Left renal pelvis (tissue), 4 donors: ENCODE measurements at places on chromosomes 4 and X. TPM values are rescaled to one million over a fixed set of nuclear protein-coding genes. Genes with fewer than 3 reads are reported as not detected.

- DNase-seq, result no peak
These were observed 28.8 kb downstream of the FAM199X start for GRCh38 chrX:104195013-104195412.

GRCh38 chr4:1077711-1078477, 35.5 kb downstream of the RNF212 start:
- DNase-seq, result no peak

GRCh38 chr4:74410272-74410671, 34.7 kb upstream of the AREG start:
- DNase-seq, result no peak

DNA sequence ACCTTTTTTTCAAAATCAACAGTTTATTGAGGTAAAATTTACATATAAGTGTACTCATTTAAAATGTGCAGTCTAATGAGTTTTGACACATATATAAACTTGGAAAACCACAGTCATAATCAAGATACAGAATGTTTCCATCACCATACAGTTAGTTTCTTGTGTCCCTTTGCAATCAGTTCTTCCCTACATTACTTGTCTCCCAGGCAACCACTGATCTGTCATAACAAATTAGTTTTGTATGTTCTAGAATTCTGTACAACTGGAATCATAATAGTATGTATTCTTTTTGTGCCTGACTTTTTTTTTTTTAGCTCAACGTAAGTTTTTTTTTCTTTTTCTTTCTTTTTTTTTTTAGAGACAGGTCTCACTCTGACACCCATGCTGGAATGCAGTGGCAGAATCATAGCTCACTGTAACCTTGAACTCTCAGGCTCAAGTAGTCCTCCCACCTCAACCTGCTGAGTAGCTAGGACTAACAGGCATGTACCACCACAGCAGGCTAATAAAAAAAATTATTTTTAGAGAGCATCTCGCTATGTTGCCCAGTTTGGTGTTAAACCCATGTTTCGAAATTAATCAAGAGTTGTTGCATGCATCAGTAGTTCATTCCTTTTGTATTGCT, 26.9 kb downstream of the ARFIP1 start:
- no peak for DNase-seq

DNA sequence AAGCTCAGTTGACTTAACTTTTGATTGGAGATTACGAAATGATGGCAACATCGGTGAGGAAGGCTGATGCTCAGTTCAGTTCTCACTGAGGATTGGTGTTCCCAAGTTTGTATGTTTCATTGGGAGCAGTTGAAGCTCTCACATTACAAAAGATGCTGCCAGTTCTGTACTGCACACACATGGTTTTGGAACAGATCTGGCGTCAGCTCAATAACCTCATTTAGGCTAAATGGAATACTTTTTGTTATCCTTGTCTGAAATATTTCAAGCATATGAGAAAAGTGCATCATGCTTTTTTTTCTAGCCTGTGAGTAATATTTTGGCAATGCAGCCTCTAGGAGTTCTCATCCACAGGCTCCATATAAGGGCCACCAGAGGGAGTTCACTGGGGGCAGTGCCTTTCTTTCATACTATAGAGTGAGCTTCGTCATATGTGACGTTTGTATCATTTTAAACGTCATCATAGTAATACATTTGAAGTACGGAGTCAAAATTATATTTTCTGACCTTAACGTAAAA, 4.1 kb downstream of the ENPEP start:
- no peak for DNase-seq

GRCh38 chrX:69136546-69137331, 28.5 kb downstream of the PJA1 start:
- no peak for DNase-seq

- DNase-seq, result peak; percentile 20
These were observed 13.4 kb downstream of the ARHGEF6 start for GRCh38 chrX:136767104-136767941.

DNA sequence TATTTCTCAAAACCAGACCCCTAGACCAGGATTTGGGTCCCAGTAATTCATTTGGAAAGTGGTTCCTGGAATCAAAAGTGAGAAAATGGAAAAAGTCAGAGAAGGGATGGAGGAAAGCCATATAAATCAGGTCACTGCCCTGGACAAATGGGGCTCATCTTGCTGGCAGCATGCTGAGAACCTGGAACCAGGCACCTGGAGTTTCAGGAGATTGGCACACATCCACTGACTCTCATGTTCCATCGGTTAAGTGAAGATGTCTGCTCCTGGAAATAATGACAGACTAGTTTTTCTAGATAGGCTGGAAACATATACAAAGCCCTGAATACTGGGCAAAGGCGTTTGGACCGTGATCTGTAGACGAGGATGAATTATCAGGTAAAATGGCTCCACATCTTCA, 163.6 kb upstream of the HS3ST1 start:
- DNase-seq, result no peak

DNA sequence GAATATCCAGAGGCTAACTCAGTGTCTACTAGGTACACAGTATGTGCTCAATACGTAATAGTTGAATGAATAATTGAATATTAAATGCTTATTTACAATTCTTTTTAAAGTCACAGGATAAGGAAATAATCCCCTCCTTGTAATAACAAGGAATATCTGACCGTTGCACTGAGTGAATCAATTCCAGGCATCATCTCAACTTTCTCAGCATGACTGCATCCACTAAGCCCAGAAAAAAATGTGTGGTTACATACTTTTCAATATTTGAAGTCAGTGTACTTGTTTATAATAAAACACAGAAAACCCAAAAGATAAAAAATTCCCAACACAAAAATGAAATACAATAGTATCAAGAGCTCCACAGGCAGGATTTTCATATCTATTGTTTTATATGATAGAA, 105.4 kb downstream of the TMEM144 start:
- DNase-seq, result no peak

Gene TMSB15C
- polyA plus RNA-seq, result 14.7 TPM

Gene F9
- polyA plus RNA-seq, result not detected

Gene CFI
- polyA plus RNA-seq, result 82.8 TPM

Gene SATL1
- 0.42 TPM for polyA plus RNA-seq

Gene MYOZ2
- polyA plus RNA-seq, result 0.43 TPM

Gene FDCSP
- 0.37 TPM for polyA plus RNA-seq
